Mesothelial cell of epicardium (in vitro differentiated cells): ENCODE measurements at places on chromosomes 11 and 22.

GRCh38 chr11:12318791-12319438 is 58.5 kb upstream of the PARVA start:
- no peaks in the 10 kb centered on the region for H3K27me3 ChIP-seq
- peak overlapping the region; percentile 96 for H3K27ac ChIP-seq
- peaks cover 12% of the 10 kb centered on the region for H3K36me3 ChIP-seq
- peak overlapping the region; percentile 18 for H3K4me3 ChIP-seq
- H3K4me1 ChIP-seq: peaks cover 38% of the 10 kb centered on the region
- DNase-seq: no peak

- H3K27me3 ChIP-seq: no peaks in the 10 kb centered on the region
- no peaks in the 10 kb centered on the region for H3K36me3 ChIP-seq
- peaks cover 34% of the 10 kb centered on the region for H3K4me1 ChIP-seq
- no peak for DNase-seq
Observed at GRCh38 chr11:44808053-44808753, 81.4 kb downstream of the TSPAN18 start.

- no peak overlapping the region for H3K27ac ChIP-seq
- no peak overlapping the region for H3K4me3 ChIP-seq
- H3K4me1 ChIP-seq: peaks cover 24% of the 10 kb centered on the region
- DNase-seq: no peak
- H3K27me3 ChIP-seq: no peaks in the 10 kb centered on the region
Observed at GRCh38 chr11:81005595-81005994, 1564.8 kb upstream of the TENM4 start.

GRCh38 chr11:29389793-29390192 is 627.0 kb downstream of the KCNA4 start:
- H3K36me3 ChIP-seq: no peaks in the 10 kb centered on the region
- H3K27ac ChIP-seq: no peak overlapping the region
- no peak overlapping the region for H3K4me3 ChIP-seq

DNA sequence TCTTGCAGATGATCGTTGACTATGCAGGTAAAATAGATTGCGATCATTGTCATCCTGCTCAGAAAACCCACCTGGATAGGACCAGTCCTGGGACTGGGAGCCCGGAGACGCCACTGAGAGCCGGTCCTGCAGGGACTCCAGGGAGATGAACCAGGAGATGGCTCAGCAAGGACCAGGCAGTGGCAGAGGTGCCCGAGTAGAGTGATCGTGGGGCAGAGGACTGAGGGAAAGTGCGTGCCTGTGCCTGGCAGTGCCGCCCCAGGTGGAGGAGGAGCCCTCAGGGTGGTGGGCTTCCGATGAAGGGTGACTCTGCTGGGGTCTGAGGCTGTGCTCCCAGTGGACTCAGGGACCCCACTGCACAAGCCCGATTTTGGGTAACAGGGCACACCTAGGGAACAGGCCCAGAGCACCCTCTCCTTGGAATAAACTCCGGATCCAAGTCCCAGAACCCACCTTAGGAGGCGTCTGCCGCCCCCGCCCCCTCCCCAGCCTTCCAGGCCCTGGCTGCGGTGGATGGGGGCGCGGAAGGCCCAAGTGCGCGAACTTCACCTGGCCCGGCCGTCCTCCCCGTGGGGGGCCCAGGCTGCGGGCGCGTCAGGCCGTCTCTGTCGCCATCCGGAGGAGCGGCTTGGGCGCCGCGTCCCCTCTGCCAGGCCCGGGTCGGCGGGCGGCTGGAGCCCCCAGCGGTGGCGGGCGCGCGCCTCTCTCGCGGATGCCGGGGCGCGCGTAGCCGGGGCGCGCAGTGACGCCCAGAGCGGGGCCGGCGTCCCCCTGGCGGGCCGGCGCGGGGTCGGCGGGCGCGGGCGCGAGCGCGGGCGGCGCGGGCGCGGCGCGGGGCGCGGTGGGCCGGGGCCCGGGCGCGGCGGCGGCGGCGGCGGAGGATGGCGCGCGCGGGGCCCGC is 1338.8 kb downstream of the BRD1 start:
- H3K27me3 ChIP-seq: peaks cover 84% of the 10 kb centered on the region
- no peaks in the 10 kb centered on the region for H3K36me3 ChIP-seq
- H3K4me1 ChIP-seq: peaks cover 13% of the 10 kb centered on the region
- peak overlapping the region; percentile 59 for H3K4me3 ChIP-seq
- no peak for DNase-seq

DNA sequence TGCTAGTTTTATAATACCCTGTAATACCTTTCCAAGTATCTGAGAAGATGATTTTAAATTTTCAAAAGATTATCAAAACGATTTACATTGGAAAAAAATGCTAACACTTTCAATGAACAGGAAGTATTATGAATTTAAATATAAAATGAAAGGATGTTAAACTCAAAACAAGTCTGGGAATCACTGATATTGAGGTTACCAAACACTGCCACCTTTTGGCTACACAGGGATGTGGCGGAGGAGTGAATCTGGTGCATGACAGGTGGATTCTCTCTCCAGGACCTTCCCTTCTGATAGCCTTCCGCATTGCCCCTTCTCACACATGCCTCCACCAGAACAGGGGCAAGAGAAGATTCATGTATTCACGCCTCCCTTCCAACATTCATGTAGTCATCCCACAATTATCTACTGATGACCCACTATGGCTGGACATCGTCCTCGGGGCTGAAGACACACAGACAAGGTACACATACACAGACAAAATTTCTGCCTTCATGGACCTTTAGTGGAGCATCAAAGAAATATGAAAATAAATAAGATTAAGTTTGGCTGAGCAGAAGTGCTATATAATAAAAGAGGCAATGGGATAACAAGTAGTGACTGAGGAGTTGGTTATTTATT is 34.7 kb downstream of the ATG16L2 start:
- H3K27ac ChIP-seq: peak overlapping the region; percentile 31
- peaks cover 2% of the 10 kb centered on the region for H3K4me1 ChIP-seq
- H3K27me3 ChIP-seq: no peaks in the 10 kb centered on the region
- no peak for DNase-seq

DNA sequence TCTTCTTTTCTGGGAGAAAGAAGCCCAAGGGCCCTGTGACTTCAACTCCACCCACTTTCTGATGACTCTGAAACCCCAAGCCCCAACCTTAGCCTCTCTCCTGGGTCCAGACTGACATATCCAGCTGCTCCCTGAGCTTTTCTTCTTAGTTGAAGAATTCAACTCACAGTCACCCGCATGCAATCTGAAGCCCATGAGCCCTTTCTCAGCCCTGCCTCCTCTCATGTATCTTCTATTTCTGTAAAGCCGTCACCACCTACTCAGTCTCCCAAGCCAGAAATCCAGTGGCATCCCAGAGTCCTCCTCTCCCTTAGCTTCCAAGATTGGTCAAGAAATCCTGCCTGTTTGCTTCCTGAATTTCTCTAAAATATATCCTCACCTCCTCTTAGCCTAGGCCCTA is 7.1 kb upstream of the TMA7B start:
- no peak for DNase-seq
- H3K36me3 ChIP-seq: no peaks in the 10 kb centered on the region
- H3K27me3 ChIP-seq: no peaks in the 10 kb centered on the region
- H3K4me1 ChIP-seq: peaks cover 25% of the 10 kb centered on the region

GRCh38 chr11:88410056-88410455 is 72.5 kb upstream of the CTSC start:
- peaks cover 27% of the 10 kb centered on the region for H3K4me1 ChIP-seq
- no peaks in the 10 kb centered on the region for H3K27me3 ChIP-seq
- DNase-seq: no peak
- H3K27ac ChIP-seq: no peak overlapping the region
- no peaks in the 10 kb centered on the region for H3K36me3 ChIP-seq
- H3K4me3 ChIP-seq: no peak overlapping the region

- H3K4me1 ChIP-seq: peaks cover 6% of the 10 kb centered on the region
- no peaks in the 10 kb centered on the region for H3K36me3 ChIP-seq
- H3K27me3 ChIP-seq: no peaks in the 10 kb centered on the region
- no peak for DNase-seq
- H3K4me3 ChIP-seq: no peak overlapping the region
Observed at GRCh38 chr22:37048133-37048532, 3.4 kb upstream of the KCTD17 start.

DNA sequence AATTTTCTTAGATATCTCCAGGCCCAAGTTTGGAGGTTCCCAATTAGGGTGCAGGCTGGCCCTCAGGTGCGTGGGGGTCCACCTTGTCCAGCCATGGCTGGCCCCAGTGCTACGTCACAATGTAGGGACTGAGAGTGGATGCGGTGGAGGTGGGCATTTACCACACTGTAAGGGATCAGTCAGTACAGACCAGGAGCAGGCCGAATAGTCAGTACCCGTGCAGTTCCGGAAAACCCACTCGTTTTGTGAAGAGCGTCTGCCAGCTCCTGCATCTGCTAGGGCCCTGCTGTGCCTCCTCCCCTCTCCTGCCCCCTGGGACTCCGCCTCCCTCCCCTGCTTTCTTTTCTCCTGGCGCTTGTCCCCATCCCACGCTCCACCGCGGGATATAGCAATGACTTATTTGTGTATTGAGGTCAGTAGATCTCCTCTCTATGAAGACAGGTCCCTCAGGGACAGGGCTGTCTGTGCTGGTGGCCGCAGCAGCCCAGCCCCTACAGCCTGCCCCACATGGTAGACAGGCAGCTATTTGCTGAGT is 50.4 kb upstream of the SEPTIN5 start:
- H3K4me3 ChIP-seq: no peak overlapping the region
- DNase-seq: no peak
- no peak overlapping the region for H3K27ac ChIP-seq
- H3K27me3 ChIP-seq: peaks cover 12% of the 10 kb centered on the region
- H3K36me3 ChIP-seq: no peaks in the 10 kb centered on the region
- H3K4me1 ChIP-seq: peaks cover 25% of the 10 kb centered on the region

DNA sequence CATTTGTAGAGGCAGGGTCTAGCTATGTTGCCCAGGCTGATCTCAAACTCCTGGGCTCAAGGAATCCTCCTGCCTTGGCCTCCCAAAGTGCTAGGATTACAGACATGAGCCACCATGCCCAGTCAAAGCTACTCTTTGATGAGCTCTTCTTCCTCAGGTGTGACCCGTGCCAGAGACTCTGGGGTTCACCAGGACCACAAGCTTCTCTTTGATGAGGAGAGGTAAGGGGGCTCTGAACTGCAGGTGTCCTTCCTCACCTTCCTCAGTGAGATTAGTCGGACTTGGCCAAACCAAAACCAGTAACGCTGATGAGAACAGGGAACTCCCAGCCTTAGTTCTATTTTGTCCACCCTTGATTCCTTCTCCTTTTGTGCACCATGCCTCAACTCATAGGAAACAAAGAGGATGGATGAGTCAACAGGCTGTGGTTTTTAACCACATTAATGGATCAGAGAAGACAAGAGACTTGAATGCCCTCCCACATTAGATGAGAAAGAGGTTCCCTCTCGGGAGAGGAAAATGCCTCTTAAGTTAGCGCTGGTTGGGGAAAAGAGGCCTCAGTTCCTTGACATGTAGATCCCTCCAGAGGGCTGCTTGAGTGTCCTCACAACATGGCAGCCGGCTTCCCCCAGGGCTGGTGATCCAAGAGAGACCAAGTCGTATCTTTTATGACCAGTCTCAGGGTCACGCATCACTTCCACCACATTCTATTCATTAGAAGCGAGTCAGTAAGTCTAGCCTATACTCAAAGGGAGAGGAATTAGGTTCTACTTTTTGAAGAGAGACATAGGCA is 25.7 kb upstream of the CTR9 start:
- no peak overlapping the region for H3K27ac ChIP-seq
- DNase-seq: no peak
- no peaks in the 10 kb centered on the region for H3K27me3 ChIP-seq
- no peaks in the 10 kb centered on the region for H3K36me3 ChIP-seq

DNA sequence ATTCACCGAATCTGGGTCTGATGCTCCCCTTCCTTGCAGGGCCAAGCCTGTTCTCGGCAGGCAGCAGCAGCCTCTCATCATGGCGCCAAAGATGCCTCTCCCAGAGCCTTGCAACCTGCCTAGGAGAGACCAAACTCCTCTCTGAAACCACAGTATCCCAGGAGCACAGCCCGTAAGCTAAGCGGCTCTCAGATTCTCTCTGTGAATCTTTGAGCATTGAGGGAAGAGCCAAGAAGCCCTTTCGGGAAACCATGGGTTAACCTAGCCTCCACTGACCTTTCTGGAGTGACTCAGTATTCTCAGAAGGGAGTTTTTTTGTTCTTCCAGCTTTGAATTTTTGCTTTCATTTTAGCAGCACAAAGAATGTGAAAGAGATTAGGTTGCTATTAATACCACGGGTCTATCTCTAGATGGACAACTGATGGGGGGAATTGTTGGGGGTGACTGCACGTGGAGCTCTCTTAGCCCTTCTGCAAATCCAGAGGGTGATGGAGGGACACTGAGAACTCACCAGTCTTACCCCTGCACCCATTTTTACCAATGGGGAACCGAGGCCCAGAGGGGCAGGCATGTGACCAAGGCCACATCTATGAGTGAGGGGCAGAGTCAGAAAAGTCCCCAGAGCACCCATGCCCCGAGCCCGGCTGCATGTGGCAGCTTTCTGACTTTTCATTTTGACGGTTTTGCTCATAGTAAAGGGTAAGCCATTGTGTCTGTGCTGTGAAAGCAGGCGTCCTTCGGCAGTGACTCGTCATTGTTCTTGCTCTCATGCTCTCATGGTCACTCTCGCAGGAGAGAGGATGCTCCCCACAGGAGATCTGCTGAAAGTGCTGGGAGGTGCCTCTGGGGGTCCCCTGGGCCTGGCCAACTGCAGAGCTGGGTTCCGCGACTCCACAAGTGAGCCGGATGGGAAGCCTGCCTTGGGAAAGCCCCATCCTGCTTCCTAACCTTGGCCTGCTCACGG is 36.0 kb downstream of the IRAG1 start:
- no peaks in the 10 kb centered on the region for H3K36me3 ChIP-seq
- peaks cover 61% of the 10 kb centered on the region for H3K4me1 ChIP-seq
- no peaks in the 10 kb centered on the region for H3K27me3 ChIP-seq
- peak overlapping the region; percentile 74 for H3K27ac ChIP-seq
- no peak overlapping the region for H3K4me3 ChIP-seq

GRCh38 chr11:79050786-79051185 is 390.0 kb downstream of the TENM4 start:
- no peaks in the 10 kb centered on the region for H3K27me3 ChIP-seq
- no peak overlapping the region for H3K4me3 ChIP-seq
- DNase-seq: no peak
- peak overlapping the region; percentile 36 for H3K27ac ChIP-seq

DNA sequence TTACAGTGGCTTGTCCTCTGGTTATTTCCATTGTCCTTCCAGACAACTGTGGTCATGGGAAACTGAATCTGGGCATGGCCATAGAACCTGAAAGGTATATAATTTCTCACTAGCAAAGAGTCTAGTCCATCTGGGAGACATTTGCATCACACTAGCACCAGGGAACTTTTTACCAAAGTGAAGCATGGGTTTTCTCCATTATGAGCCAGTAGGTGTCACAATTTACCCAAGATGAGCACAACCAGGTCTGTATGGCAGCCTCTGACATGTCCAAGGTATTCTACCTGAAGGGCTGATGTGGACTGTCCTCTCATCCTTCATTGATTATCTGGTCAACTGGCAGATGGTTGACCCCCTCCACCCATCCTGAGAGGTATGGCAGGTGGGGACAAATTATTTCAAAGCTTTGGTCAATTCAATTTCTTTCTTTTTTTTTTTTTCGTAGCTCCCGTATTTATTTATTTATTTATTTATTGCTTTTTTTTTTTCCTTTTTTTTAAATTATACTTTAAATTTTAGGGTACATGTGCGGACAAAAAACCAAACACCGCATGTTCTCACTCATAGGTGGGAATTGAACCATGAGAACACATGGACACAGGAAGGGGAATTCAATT is 425.9 kb downstream of the TMEM135 start:
- no peak overlapping the region for H3K27ac ChIP-seq
- H3K36me3 ChIP-seq: no peaks in the 10 kb centered on the region
- H3K27me3 ChIP-seq: no peaks in the 10 kb centered on the region
- DNase-seq: no peak
- H3K4me3 ChIP-seq: no peak overlapping the region
- peaks cover 14% of the 10 kb centered on the region for H3K4me1 ChIP-seq

- peaks cover 28% of the 10 kb centered on the region for H3K4me1 ChIP-seq
- peak overlapping the region; percentile 83 for H3K27ac ChIP-seq
- no peak overlapping the region for H3K4me3 ChIP-seq
- H3K27me3 ChIP-seq: no peaks in the 10 kb centered on the region
- no peaks in the 10 kb centered on the region for H3K36me3 ChIP-seq
Observed at GRCh38 chr11:76654298-76654851, 16.2 kb downstream of the LRRC32 start.
